ENCODE measurements at places on chromosomes 12 and 14. TPM values are rescaled to one million over a fixed set of nuclear protein-coding genes. Genes with fewer than 3 reads are reported as not detected.

GRCh38 chr12:119156401-119157044 is 22.2 kb upstream of the HSPB8 start:
- peak overlapping the region; percentile 7 for H3K27ac ChIP-seq
- H3K36me3 ChIP-seq, result no peaks in the 10 kb centered on the region
- H3K4me3 ChIP-seq, result no peak overlapping the region
- no peaks in the 10 kb centered on the region for H3K4me1 ChIP-seq

DNA sequence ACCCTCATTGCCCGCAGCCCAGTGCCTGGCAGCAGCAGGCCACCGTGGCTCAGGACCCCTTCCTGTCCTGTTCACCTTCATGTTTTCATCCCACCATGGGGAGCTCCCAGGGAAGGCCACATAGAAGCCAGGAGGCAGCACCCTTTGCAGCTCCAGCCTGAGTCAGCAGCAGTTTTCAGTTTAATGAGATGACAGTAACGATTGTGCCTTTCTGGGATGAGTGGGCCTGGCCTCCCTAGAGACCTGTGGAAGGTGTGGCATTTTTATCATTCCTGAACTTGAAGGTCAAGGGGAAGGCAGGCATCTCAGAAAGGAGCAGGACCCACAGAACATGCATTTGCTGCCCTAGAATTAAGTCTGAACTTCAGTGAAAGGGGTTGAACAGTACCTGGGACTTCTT is 532.8 kb downstream of the FUT8 start:
- no peak overlapping the region for H3K27ac ChIP-seq
- no peak overlapping the region for H3K4me3 ChIP-seq
- no peaks in the 10 kb centered on the region for H3K4me1 ChIP-seq
- DNase-seq, result no peak

- DNase-seq, result no peak
- H3K36me3 ChIP-seq, result no peaks in the 10 kb centered on the region
- no peaks in the 10 kb centered on the region for H3K4me1 ChIP-seq
- H3K4me3 ChIP-seq, result no peak overlapping the region
- H3K27me3 ChIP-seq, result no peaks in the 10 kb centered on the region
Measured at GRCh38 chr14:49240383-49240782, 345.8 kb downstream of the RPS29 start.

GRCh38 chr14:85487215-85487614 is 42.7 kb upstream of the FLRT2 start:
- no peak overlapping the region for H3K27ac ChIP-seq
- DNase-seq, result no peak
- no peak overlapping the region for H3K4me3 ChIP-seq
- H3K4me1 ChIP-seq, result no peaks in the 10 kb centered on the region
- no peaks in the 10 kb centered on the region for H3K36me3 ChIP-seq

DNA sequence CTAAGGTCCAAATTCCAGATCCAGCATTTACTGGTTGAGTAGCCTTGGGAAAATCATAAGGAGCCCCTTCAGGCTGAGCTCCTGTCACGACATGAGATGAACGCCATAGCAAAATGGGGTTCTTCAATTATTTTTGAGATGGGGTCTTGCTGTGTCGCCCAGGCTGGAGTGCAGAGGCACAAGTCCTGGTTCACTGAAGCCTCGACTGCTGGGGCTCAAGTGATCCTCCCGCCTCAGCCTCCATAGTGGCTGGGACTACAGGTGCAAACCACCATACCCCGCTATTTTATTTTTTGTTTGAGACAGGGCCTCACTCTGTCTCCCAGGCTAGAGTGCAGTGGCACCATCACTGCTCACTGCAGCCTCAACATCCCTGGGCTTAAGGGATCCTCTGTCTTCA is 25.7 kb upstream of the GPR68 start:
- no peaks in the 10 kb centered on the region for H3K27me3 ChIP-seq
- H3K36me3 ChIP-seq, result no peaks in the 10 kb centered on the region
- no peak overlapping the region for H3K27ac ChIP-seq
- H3K4me3 ChIP-seq, result no peak overlapping the region

KRT1 gene
- total RNA-seq, result not detected
